ENCODE measurements at places on chromosomes 2 and 18.

- no peak for DNase-seq
Observed at GRCh38 chr2:225040142-225040541, 2.1 kb downstream of the DOCK10 start.

DNA sequence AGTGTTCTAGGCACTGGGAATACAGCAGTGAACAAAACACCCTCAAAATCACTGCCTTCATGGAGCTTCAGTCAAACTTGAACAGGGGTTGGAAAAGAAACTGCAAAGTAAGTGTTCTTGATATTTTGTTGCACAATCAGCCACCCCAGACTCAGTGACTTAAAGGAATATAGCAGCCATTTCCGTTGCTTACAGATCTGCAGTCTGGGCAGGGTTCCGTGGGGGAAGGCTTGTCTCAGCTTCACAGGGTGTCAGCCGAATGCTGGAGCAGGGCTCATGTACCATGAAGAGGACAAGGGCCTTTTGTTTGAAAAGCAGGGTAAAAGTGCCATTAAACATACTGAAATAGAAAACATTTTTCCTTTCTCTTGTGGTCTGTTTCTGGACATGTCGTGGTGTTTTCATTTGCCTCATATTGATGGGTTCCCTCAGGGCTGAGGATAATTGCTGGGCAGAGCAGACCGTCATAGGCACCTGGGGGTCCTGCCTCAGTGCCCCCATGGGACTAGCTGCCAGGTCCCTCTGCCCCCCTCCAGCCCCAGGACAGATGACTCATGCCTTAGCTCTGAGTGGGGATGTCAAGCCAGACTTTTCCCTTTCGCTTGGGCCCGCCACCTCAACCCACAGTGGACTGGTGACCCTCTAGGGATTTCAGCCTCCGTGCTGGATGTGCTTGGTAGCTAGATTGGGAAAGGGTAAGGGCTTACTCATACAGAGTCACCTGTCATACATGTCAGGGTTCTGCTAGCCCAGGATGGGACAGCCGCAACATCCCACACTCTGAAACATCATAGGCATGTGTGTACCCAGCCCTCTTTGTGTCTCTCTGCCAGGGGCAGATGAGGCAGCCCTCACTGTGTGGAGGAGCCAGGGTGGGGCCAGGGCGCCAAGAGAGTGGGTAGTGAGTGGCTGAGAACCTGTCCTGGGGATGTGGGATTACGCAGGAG lies 96.5 kb downstream of the PTPRM start:
- DNase-seq: no peak

GRCh38 chr2:159773886-159774285 lies 24.1 kb downstream of the CD302 start:
- no peak for DNase-seq

DNA sequence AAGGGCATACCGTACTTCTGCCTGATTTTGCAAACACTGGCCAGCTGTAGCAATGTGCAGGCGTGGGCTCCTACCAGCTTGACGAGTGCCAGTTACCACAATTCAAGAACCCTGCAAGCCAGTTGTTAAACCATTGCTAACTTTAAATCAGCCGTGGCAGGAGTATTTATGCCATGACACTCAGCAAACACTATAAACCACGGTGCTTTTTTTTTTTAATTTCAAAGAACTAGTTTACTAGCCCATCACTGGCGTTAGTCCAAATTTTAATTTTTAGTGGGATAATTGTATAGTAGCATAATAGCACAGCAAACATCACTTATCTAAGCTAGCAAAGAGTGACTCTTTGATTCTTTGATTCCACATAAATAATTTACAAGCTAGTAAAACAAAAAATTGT lies 111.1 kb downstream of the COL4A4 start:
- DNase-seq: no peak

- DNase-seq: no peak
Observed at GRCh38 chr18:73007195-73007914, 139.6 kb upstream of the NETO1 start.

GRCh38 chr18:55861266-55861665 lies 273.3 kb upstream of the TCF4 start:
- DNase-seq: no peak

DNA sequence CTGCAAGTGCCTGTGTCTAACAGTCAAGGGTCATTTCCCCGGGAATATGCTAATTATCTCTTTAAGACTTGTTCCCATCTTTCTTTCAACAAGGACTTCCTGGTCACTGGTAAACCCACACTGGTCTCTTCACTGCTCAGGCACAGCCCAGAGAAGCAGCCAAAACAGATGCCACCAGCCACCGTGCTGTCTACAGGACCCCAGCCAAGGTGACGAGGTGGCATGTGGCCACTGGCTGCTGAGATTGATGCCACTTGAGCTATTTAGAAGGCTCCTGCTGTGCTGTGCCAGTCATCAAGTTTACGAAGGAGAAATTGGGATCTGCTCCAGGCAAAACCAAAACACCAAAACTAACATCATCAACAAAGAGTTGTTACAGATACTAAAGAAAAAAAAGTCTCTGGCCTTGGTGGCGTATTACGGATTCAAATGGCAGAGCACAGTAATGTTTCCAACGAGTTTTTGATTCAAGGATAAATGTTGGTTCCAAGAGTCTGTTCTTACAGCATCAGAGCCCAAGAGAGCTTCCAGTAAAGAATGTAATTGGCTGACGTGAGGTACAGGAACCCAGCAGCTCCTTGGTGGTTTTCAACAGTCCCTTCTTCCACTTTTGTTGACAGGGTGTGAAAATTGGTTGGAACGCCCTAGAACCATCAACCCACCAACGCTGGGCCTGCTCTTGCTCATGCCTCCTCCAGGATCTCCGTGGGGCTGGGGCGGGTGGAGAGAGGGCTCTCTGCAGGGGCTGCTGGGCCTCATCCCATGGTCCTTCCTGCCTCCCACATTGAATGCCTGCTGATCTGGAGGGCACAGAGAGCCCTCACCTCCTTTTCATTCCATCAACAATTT lies 63.7 kb upstream of the ZCCHC2 start:
- no peak for DNase-seq

GRCh38 chr18:26756556-26756955 lies 109.0 kb downstream of the AQP4 start:
- DNase-seq: no peak

DNA sequence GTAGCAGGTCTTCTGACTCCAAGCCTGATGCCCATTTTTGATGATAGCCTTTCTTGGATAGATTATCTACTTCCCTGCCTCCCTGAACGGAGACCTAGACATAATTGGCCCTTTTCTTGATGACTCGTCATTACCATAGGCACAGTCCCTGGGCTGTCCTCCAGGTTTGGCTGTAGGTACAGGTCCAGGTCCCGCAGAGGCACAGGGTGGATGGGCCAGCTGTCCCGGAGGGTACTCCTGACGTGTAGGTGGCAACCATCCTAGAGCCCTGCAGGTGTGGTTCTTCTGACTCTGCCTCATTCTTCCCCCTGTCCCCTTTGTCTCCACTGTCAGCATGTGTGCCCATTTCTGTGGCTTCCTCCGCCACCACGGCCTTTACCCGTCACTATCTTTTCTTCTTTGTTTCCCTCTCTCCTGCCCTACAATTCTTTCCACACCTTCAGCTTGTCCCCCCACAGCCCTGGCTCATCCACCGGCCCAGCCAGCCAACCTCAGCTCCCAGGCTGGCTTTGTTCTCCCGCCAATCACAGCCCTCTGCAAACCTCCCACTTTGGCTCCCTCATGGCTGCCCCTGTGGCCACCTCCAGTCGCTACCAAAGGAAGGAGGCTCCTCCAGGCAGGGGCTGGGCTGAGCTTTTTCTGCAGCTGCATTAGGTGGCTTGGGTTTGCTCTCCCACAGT lies 102.8 kb downstream of the SMAD7 start:
- DNase-seq: no peak

GRCh38 chr2:26922405-26923188 lies 47.8 kb upstream of the MAPRE3 start:
- peak; percentile 39 for DNase-seq

DNA sequence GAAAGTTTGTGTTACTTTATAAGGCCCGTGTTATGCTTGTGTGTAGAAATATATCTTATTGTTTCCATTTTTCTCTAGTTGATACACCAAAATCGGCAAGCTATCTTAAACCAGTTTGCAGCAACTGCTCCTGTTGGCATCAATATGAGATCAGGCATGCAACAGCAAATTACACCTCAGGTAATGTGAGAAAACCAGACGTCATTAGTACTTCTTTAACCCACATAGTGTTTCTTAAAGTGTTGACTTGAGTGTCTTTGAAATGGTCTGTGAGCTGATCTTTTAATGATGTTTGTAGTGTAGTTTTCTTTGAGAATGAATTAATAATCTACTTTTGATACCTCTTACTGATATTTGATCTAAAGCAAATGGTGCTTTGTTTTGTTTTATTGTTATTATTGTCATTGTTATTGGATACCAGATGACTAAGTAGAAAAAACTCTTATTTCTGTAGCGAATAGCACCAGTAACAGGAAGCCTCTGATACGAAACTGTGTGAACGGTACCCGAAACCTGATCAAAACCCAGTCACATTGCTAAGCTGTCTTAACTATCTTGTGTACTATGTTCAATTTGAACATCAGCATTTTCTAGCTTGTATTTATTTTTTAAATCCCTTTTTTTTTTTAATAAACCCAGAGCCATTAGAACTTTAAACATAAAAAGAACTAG lies 53.7 kb downstream of the PTRHD1 start:
- DNase-seq: no peak

GRCh38 chr18:61731693-61732376 lies 161.0 kb downstream of the RNF152 start:
- DNase-seq: no peak

DNA sequence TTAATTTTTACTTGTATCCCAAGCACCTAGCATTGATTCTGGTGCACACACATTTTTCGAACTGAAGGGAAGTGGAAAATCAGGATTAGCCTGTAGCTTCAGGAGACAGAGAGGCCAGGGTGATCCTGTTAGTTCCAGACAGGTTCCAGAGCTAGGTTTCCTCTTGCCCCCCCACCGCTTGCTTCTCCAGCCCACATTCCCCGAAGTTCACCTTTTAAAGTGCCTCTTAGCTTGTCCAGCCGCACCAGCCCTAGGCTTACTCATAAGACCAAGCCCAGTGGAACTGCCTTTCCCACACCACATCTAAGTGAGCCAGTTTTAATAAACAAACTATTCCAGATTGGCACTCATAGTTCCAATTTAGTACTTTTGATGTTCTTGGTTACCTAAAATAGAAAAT lies 898.6 kb upstream of the KLHL29 start:
- DNase-seq: no peak

DNA sequence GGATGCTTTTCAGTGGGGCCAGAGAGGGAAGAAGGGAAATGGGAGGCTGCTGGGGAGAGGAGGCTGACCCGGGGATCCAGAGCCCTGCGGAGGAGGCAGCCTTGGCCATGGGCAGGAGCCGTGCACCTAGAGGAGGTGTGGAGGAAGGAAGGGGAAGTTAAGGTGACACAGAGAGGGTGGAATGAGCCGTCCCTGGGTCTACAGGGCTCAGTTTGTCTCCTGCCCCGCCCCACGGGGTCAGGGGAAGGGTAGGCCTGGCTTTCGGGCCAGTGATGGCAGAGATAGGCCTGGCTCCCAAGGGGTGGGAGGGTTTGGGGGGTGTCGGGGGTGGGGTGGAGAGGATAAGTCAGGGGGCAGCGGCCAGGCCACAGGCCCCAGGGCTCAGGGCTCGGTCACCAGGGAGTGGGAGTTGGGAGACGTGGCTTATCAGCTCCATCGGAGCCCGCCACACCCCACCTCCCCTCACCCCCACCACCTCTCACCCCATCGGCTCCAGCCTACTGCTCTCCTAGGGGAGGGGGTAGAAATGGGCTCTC lies 39.5 kb upstream of the NOTO start:
- no peak for DNase-seq

Measured in stimulated activated CD4-positive, alpha-beta T cell treated with anti-CD3 and anti-CD28 coated beads, Interleukin-4, amount 100 ng/mL, for 24 hours (primary cell).